CD4-positive, alpha-beta T cell (primary cell): ENCODE measurements at places on chromosomes 2 and 18.
A peak's percentile ranks its signal among the peaks of the same experiment; 100 is the strongest.

DNA sequence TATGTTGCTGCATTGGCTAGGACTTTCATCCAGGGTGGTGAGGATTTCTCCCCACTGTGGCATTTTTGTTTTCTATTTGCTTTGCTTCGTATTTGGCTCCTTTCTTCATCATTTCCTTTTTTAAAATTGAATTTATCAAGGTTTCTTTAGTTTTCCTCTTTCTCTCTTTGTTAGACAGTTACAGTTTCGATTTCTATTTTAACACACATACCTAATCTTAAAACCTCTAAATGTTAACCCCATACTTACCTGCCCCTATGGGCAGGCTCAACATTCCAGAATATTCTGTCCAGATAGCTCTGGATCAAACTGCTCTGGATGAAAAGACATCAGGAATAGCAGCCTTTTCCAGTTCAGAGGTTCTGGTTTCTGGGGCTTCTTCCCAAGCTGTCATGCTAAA is 49.2 kb downstream of the DIPK1C start:
- DNase-seq, result peak; percentile 16

- no peak for DNase-seq
Observed at GRCh38 chr2:6564326-6564725, 301.4 kb downstream of the CMPK2 start.

DNA sequence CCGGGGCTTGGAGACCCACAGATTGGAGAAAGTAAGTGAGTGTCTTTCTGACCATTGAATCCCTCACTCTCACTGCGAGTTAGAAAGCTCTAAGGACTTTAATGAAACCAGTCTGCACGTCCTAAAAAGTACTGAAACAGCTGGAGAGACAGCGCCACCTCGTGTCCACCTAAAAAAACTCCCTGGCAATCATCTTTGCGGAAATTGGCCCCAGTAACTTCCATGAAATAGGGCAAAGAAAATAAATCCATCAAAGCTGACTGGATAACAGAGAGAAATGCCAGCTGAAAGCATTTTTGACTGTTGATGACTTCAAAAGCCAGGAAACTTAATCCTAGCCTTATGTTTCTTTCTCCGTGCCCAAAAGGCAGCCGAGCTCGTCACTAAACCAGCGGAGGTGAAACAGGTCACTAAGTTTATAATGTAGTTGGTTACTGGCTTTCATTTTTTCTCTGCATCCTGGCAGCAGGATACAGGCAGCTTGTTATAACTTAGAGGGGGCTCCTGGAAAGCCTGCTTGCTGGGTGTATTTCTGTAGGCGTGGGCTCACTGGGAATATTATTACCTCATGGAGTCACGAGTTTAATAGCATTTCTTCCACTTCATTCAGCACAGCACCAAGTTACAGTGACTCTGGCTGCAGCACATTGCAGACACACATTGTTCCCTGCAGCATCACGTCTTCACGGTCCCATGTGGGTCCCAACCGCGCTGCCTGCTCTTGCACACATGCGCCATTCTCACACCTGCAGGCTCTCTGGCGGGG is 266.5 kb downstream of the HRH4 start:
- peak; percentile 36 for DNase-seq

DNA sequence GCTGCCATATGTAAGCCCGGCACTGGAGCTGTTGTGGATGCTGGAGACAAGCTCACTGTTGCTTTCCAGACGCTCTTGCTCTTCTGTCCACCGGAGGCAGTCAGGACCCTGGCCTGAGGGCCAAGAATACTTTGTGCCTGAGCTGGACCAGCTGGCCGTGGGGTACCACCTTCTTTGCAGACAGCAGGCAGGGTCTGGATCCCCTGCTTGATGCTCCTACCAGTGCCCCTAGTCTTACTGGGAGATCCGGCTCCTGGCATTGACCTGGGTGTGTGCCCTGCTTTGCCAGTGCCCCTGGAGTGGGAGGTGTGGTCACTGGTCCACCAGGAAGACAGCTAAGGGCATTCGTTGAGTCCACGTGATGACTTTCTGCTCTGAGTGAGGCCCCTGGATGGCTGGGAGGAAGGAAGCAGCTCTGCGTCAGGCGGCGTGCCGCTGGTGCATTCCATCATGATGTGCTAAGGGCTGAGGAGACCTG is 59.3 kb downstream of the LRRFIP1 start:
- no peak for DNase-seq

- DNase-seq, result no peak
Observed at GRCh38 chr2:179614121-179614520, 247.3 kb downstream of the ZNF385B start.

- DNase-seq, result no peak
Observed at GRCh38 chr2:11679486-11680181, 9.6 kb upstream of the NTSR2 start.

- DNase-seq, result peak; percentile 32
Observed at GRCh38 chr2:203936535-203936934, at the start of gene ICOS. Gene ICOS (plus strand): TSS chr2:203936763. CDS start chr2:203936815, 52 bp downstream.

- no peak for DNase-seq
Observed at GRCh38 chr2:71596011-71596410, 142.7 kb downstream of the DYSF start.

- DNase-seq, result peak; percentile 39
Observed at GRCh38 chr2:41853427-41854191, 194.2 kb upstream of the PKDCC start.

DNA sequence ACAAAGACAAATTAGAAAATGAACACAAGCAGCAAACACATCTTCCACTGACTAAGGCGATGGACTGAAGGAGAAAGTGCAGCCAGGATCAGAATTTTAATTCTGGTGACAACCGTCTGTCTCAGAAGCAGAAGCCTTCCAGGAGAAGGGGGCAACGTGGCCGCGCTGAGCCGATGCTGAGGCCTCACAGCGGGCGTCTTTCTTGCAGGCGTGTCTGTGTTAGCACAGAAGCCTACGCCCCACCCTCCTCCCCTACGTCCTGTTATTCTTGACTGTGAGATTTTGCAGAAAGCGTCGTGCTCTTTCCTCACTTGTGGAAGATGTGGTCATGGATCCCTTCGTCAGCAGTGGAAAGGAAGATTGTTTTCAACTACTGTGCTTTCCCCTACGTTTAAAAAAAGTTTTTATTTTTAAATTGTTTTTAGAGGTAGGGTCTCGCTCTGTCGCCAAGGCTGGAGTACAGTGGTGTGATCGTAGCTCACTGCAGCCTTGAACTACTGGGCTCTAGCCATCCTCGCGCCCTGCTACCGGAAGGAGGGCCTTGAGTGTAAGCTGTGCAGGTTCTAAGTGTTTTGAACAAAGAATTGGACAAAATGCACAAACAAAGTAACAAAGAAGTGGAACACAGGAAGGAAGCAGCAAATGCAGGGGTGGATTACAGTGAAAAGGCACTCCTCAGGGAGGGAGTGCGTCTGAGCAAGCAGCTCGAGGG is 422.0 kb downstream of the GALR1 start:
- DNase-seq, result no peak

GRCh38 chr2:147632198-147632597 is 212.6 kb upstream of the ACVR2A start:
- DNase-seq, result no peak

GRCh38 chr18:7755753-7756475 is 188.8 kb downstream of the PTPRM start:
- no peak for DNase-seq

- no peak for DNase-seq
Observed at GRCh38 chr2:174787487-174788205, 23.4 kb upstream of the CHRNA1 start.

- no peak for DNase-seq
Observed at GRCh38 chr2:104050656-104051242, 803.2 kb upstream of the POU3F3 start.

DNA sequence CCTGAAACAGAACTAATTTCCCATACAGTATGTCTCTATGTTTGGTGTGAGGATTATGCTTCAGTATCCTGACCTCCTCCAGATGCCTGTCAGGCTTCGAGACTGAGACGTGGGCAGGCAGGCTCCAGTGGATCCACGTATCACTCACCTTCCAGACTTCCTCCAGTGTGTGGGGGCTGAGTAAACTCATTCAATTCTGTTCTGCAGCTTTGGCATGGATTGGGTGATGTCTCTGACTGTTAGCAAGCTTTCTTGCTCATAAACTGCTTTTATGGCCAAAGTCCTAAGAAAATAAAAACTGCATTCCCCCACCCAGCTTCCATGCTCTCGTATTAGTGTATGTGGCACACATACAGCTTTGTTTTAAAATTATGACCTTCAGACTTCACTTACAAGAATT is 53.6 kb downstream of the CCDC93 start:
- DNase-seq, result no peak

DNA sequence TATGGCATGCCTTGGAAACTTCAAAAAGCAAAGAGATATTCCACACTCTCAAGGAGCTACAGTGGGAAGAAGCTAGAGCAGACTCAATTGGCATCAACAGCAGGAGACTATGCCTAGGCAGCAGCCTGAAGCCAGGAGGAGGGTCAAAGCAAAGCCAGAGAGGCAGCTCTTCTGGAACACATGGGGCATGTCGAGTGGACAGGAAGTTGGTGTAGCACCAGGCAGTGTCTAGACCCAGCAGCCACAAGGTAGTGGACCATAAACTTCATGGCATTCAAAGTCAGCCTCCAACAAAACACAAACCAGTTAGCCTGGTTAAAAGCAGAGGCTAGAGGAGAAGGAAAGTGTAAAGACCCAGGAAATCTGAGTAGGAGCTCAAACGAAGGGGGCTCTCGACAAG is 311.2 kb upstream of the PKDCC start:
- DNase-seq, result no peak

DNA sequence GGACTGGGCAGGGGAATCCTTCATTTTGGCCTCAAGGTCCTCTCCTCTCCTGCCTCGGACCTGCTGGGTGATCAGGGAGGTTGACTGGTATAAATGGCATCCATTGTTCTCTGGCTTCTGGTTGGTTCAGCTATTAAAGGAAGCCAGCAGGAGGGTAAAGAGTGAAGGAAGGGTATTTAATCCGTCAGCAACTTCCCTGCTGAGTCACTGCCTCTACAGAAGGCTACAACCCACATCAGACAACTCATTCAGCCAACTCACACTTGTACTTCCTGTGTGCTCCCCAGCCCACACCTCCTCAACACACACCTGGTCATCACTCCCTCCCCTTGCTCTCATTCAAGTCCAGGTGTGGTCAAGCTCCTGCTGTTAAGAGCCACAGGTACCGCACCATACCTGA is 68.3 kb upstream of the MRPS9 start:
- no peak for DNase-seq

DNA sequence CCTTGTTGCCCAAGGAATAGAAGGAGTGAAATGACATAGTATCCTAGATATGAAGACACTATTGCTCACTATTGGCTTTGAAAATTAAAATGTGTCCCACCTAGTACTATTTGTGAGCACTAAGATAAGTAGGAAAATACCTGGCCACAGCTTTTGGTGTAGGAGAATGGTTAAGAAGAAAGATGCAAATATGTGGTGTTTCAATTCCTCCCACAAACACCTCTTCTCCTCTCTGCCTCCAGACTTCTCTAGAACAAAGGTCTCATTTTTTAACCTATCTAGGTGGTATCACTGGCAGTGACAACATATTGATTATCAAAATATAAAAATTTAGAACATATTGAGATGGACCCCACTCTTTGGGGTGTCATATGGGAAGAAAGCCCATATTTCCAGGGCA is 929.9 kb upstream of the FANCL start:
- DNase-seq, result no peak

DNA sequence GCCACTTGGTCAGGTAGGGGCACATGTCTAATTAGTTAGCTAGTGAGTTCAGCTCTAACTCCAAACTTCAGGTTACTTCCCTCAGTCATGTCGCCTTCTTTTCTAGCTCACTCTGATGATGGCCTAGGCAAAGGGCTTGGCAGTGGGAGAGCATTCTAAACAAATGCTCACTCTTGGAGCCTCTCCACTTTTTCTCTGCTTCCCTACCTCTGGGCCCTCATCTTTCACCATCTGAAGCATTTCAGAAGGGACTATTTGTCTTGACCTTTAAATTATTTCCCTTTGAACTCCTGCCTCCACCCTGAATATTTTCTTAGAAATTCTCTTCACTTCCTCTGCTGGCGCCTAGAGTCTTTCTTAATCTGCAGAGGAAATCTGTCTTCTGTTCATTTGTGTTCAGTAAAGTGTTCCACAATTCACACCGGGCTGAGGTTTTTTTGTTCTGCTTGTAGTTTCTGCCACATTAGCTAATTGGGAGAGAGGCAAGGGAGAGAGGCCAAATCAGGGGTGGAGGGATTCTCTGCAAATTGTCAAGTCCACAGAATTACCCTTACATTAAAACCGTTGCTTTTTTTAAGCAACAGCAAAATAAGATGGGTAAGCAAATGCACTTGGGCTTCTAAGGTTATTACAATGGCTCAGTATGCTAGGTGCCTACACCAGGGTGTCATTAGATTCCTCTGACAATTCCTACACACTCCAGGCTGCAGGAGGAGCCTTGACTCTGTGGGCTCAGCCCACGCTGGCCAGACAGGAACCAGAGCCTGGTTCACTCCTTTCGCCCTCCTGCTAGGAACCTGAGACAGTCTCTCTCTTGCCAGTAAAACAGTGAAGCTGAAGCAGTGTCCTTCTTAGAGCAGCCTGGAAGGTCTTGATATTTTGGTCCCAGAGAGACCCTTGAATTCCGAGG is 5.5 kb downstream of the MSGN1 start:
- DNase-seq, result no peak

- DNase-seq, result peak; percentile 19
Observed at GRCh38 chr2:171319164-171319810, 114.5 kb downstream of the METTL8 start.

DNA sequence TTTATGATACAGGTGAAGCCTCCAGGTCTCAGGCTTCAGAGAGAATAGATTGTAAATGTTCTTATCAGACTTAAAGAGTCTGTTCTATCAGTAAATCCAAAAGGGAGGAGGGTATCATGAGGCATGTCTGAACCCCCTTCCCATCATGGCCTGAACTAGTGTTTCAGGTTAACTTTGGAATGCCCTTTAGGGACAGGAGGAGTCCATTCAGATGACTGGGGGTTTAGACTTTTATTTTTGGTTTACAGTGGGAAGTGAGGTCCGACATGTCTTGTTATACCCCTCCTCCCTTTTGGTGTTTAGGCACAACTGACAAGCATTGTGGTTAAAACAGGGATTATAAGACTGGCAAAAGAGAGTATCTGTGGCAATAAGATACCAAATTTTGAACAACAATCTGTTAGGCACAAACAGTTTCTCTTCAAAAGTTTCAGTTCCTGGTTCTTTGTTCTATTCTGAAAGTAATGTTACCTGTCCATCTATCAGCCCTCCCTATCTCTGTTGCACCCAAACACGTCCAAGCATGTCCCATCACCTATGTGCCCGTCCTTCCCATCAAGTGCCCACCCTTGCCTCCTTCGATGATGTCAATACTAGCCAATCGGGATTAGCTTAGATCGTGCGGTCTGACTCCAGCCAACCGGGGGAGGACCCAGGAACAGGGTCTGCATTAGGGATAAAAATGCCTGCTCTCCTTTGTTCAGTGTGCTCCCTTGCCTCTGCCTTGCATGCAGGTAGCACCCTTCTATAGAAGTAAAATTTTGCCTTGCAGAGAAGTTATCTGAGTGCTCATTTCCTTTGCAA is 16.4 kb downstream of the TCF23 start:
- DNase-seq, result no peak

- no peak for DNase-seq
Observed at GRCh38 chr2:189287363-189287762, 107.8 kb upstream of the COL5A2 start.

- DNase-seq, result no peak
Observed at GRCh38 chr2:45836316-45836715, 184.8 kb downstream of the PRKCE start.
